ENCODE measurements at places on chromosomes 11 and 22. TPM values are rescaled to one million over a fixed set of nuclear protein-coding genes. Genes with fewer than 3 reads are reported as not detected.

Gene TMEM41B
- total RNA-seq = 24.9 TPM

Gene CRACR2B
- 2.4 TPM for total RNA-seq

Gene BSX
- total RNA-seq = not detected

Gene VWA5A
- 3.3 TPM for total RNA-seq

Gene LMNTD2
- 1.2 TPM for total RNA-seq

Gene IFITM10
- total RNA-seq = 0.39 TPM

Data from CD8-positive, alpha-beta memory T cell (primary cell).